Activated T-cell treated with anti-CD3 and anti-CD28 coated beads for 4 hours (primary cell): ENCODE measurements at places on chromosomes 3 and 15.

DNA sequence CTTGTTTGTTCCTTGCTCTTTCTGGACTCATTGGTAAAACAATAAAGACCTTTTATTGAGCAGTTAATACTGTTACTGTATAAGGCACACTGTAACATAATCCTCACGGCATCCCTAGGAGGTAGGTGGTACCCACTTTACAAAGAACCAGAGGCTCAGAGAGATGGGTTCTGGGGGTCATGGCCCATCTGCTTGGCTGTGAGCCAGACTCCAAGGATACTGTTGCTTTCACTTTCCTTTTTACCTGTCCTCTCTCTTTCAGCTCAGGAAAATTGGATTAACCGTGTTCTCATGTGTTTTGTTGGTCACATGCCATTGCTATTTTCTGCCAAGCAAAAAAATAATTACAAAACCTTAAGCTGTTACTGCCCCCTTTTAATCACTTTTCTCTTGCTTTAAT is 34.8 kb upstream of the FILIP1L start:
- DNase-seq = no peak

GRCh38 chr3:191328383-191328961 is 722 bp upstream of the CCDC50 start:
- no peak for DNase-seq

- no peak for DNase-seq
These were observed 47.3 kb upstream of the PHLDB2 start for GRCh38 chr3:111811811-111812210.

DNA sequence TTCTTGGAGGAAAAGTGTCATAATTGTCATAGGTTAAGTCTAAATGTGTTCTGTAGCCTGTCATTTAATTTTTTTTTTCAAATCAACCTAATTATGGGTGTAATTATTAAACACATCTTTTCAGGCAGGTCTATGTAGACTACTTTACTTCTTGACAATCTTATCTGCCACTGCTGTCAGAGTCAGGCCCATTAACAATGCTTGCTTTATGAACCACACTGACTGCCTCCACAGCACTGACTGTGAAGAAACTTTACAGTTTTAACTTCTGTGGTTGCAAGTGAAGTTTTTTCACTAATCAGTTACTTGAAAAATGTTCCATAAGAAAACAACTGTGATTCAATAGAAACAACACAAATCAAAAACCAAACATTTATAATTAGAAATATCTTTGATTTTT is 407.8 kb downstream of the PLCL2 start:
- DNase-seq = no peak

GRCh38 chr3:123047062-123047319 is 19.4 kb upstream of the SEMA5B start:
- DNase-seq = no peak

- no peak for DNase-seq
These were observed 355.0 kb downstream of the ERC2 start for GRCh38 chr3:56113231-56113630.
